Esophagus muscularis mucosa (tissue), 4 donors: ENCODE measurements at places on chromosomes 6 and 20.
A peak's percentile ranks its signal among the peaks of the same experiment; 100 is the strongest.

- DNase-seq, result no peak
Observed at GRCh38 chr6:11930240-11930639, 81.9 kb upstream of the HIVEP1 start.

DNA sequence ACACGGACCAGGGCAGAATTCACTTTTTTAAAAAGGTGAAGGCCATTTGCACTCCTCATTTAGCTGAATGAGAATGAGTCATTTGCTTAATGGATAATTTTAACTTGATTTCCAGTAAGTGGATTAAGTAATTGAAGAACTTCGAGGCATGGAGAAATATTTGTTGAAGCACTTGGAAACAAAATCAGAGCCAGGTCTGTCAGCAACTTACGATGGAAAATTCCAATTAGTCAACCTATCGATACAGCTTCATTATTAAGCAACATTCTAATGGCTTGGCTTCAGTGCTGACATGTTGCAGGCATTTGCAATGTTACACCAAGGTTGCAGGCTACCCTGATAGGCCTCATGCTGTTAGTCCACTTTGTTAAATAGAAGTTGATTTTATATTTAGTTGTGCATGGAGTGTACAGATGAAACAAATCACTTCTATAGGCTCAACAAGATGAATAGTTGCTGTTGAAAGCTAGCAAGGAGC lies 423.5 kb upstream of the SLC35B3 start:
- DNase-seq, result no peak

GRCh38 chr6:42271834-42272805 lies 54.5 kb upstream of the MRPS10 start:
- no peak for DNase-seq

DNA sequence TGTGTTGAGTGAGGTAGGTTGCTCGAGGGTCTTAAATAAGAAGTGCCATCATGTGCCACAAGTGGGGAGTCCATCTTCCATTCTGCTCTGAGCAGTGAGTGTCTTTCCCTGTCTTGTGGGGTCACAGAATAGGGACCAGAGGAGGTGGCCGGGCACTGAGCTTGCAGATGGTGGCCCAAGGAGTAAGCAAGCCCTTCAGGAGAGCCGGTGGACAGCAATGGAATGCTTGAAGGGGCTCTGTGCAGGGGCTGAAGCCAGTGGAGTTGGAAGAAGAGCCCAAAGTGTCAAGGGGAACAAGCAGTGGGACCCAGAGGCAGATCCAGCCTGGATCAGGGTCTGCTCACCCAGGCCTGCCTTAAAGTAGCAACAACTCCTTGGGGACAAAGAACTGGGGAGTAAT lies 213.5 kb upstream of the SNX9 start:
- DNase-seq, result no peak

DNA sequence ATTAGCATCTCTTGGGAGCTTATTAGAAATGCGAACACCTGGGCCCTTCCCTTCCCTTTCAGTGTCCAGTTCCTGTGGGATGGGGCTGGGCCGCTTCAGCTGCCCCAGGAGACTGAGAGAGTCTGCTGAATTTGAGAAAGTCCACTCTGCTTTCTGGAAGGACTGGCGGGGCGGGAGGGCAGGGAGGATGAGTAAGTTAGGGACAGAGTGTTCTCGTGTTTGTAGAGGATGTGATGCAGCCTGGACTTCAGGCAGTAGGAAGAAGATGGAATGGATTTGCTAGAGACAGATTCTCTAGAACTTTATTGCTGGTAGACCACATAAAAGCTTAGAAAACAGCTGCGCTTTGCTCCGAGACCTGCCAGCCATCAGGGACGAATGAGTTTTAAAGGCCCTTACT lies 1.1 kb upstream of the TULP4 start:
- no peak for DNase-seq

DNA sequence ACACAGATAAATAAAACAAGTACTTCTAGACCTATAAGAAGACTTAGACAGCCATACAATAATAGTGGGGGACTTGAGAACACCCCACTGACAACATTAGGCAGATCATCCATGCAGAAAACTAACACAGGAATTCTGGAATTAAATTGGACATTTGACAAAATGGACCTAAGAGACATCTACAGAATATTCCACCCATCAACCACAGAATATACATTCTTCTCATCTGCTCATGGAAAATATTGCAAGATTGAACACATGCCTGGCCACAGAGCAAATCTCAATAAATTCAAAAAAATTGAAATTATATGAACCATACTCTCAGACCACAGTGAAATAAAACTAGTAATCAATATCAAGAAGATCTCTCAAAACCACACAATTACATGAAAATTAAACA lies 44.3 kb upstream of the KIAA1586 start:
- DNase-seq, result no peak

GRCh38 chr6:88361298-88361697 lies 195.2 kb upstream of the CNR1 start:
- no peak for DNase-seq

GRCh38 chr20:21681234-21681921 lies 24.1 kb upstream of the PAX1 start:
- no peak for DNase-seq

- DNase-seq, result no peak
Observed at GRCh38 chr6:35014341-35014740, 125.3 kb downstream of the ANKS1A start.

GRCh38 chr6:36954262-36954931 lies at the start of gene PI16:
TSS of gene PI16 (plus strand) at chr6:36954738. CDS start at chr6:36954761, 23 bp downstream.
- DNase-seq, result no peak

DNA sequence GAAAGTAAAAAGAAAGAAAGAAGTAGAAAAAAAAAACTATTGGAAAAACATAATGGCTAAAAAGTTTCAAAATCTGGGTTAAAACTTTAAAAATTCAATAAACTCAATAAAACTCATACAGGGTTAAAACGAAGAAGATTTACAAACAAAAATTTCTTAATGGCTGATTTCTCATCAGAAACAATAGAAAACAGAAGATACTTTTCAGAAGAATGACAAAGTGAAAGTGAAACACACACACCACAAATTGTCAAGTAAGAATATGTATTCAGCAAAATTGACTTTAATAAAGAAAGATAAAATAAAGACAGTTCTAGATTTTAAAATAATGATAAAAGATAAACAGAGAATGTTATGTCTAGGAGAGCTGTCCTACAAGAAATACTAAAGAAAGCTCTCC lies 618.9 kb upstream of the GJE1 start:
- DNase-seq, result no peak

GRCh38 chr6:105499931-105500330 lies 97.0 kb upstream of the PREP start:
- no peak for DNase-seq

GRCh38 chr6:43871933-43872332 lies 101.9 kb downstream of the VEGFA start:
- no peak for DNase-seq

- DNase-seq, result no peak
Observed at GRCh38 chr6:14622085-14622484, 504.5 kb downstream of the CD83 start.

DNA sequence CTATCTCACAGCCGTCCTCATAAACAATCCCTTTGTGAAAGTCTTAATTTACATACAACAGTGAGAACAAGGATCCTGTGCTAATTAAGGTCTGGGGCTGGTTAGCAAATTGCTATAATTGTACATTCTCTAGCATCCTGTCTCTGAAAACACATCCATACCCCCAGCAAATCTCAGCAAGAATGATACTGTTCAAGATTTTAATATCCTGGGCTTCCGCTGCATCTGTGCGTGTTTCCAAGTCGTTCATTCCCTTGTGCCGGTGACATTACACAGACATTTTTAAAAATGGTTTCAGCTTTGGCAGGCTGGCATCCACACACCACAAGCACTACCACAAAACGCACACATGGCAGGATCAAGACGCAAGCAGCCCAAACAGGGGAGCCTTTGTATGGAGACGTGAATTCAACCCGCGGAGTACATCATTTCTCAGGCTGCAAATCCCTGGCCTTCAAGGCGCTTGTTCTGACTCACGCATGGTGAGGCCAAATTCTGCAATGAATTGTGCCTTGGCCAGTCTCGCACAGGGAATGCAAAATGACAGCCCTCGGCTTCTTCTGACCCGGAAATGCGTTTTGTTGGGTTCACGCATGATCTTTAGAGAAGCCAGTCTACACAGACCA lies 20.3 kb downstream of the ZMYND8 start:
- DNase-seq, result no peak

DNA sequence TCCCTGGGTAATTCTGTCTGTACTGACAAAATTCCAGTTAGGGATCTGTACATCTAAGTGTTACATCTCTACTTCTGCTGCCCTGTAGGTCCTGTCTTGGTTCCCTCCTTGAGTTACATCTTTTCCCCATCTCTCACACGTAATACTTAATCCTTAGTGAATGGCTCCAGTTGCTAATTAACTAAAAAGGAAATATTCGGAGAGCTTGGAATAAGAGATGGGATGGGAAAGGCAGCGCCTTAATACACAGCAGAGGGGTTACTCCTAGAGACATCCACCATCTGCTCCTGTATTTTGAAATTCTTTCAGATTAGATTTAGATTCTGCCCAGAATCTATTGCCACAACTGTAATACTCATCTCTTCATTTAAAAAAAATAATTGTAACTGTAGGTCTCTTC lies 384.0 kb downstream of the SAMD5 start:
- DNase-seq, result no peak

DNA sequence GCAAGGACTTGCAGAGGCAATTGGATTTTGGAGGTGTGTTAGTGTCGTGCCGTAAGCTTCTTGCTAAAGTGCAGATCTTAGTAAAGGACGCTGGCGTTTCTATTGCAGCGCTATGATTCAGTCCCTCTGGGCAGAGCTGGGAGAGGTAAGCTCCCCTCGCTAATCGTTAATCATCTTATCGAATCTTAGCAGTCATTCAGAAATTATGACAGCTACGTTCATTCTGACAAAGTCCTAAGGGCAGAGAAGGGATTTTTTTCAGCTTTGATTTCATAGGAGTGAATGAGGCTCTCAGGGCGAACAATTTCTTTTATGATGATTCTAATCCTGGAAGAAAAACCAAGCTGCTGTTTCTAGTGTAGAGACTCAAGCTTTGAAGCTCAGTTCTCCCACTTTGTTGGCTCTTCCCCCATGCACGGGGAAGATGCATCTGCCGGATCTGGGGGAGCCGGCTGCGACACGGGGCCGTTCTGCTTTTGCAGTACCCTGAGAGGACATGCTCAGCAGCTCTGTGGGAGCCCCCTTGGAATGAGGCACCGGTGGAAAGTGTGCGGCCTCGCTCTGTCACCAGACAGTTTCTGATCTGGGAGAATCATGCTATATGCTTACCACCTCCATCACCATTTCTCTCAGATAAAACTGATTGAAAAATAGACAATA lies 79.1 kb upstream of the SLC22A23 start:
- DNase-seq, result peak; percentile 70

DNA sequence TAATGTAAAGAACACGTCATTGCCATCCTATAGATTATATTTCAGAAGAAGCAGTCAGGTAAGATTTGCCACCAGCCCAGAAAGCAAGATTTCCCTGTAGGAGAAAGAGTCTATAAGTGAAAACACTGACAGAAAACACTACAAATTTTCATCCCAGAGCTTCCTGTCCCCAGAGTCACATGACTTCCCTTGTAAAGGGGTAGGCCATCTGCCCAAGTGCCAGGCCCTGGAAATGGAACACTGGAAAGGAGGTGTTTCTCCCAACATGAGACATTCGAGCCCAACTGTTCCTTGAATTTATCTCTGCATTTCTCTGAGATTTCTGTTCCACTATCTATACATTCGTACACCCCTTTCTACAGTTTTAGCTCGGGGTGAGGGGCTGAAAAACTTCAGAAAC lies 46.9 kb downstream of the RAMACL start:
- no peak for DNase-seq

- no peak for DNase-seq
Observed at GRCh38 chr6:100093405-100093804, 99.4 kb upstream of the MCHR2 start.

DNA sequence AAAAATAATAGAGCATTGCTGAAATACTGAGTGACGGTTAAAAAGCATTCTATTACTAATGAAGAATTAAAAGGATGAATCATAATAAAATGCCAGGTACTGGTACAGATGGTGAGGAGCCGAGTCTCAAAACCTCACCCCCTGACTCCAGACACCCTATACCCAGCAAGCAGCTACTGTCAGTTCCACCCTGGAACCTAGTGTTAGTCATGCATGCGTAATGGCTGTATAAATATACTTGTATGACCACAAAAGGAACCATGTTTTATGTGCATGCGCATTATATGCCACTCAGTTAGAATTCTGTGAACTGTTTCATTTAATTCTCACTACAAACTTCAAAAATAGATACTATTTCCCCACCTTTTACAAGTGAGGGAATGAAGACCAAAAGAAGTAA lies 568.7 kb upstream of the RNF217 start:
- no peak for DNase-seq

GRCh38 chr6:52877168-52877567 lies 32.3 kb downstream of the GSTA3 start:
- DNase-seq, result no peak

GRCh38 chr6:21134356-21134755 lies 459.2 kb upstream of the SOX4 start:
- DNase-seq, result no peak

DNA sequence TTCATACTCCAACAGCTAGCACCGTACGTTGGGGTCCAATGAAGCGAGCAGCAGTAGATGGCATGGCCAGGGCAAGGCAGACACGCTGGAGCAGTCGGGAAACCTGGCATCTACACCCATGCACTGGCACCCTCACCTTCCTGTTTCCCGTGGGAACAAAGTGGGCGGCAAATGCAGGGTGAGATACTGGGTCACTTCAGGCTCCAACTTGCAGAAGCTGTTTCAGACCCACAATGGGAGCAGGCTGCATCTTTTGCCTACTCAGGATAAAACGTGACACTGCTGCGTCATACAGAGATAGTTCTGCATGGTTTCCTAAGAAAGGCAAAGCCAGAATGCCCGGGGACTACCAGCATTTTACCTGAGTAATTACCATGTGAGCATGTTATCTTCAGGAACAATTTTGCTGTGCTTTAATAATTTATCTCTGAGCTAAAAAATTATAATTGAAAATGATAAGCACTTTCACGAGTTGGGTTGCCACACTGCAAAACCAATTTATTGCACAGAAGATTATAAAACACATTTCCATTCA lies 10.9 kb upstream of the CD93 start:
- no peak for DNase-seq

DNA sequence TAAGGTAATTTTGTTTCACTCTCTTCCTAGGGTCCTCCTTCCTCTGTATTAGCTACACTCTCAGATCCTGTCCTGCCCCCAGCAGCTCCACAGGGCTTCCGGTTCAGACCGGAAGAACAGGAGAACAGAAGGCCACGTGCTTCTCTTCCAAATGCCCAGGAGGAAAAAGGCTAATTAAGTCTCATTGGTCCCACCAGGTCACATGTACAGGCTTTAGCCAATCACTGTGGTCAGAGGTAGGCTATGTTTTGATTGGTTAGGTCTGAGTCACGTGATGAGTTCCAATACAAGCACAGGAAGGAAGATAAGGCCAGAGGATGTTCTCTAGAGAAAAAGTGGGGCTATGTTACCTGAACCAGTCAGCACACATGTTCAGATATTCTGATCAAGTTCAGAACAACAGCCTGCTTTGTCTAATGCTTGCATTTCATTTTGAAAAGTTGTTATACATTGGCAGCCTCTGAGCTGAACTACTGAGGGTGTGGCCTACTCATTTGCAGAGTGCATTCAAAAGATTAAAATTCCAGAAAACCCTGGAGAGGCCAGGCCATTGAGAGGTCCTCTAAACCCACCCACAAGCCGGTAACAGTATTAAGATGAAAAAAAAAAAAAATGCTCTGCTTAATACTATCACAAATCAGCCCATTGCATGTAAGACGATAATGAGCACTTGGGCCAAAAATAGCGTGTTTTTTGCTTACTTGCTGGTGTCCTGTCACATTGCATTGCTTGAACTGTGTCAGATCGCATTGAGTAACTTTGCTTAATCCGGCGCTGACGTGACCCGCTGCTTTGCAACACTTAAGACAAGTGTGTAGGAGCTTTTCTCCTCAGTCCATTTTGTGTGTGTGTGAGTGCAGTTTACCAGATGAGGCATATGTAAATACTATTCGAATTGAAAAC lies 170.3 kb downstream of the TSHZ2 start:
- DNase-seq, result peak; percentile 39
